ENCODE measurements at places on chromosomes 4 and X.

GRCh38 chrX:1537031-1537715 lies at the start of gene P2RY8:
P2RY8 (minus strand) TSS chrX:1537185; CDS start chrX:1466558, 70,627 bp downstream.
- peak; percentile 85 for DNase-seq

DNA sequence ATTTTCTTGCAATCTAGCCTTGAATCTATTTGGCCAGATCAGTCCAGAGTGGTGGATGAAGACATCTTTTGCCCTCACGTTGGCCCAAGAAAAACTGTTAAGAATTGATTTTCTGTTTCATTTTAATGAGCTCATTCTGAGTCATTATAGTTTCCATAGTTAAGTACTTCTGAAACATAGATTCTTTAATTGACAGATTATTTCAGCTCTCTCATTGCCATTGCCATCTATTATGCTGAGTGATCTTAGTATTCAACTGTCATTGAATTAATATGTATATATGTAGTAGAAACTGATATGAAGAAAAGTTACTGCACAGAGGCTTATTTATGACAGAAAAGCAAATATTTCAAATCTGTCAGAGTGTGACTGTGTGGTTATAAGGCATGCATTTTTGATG lies 45.5 kb upstream of the PPP1R2C start:
- no peak for DNase-seq

- no peak for DNase-seq
Measured at GRCh38 chr4:19987746-19988145, 264.0 kb upstream of the SLIT2 start.

DNA sequence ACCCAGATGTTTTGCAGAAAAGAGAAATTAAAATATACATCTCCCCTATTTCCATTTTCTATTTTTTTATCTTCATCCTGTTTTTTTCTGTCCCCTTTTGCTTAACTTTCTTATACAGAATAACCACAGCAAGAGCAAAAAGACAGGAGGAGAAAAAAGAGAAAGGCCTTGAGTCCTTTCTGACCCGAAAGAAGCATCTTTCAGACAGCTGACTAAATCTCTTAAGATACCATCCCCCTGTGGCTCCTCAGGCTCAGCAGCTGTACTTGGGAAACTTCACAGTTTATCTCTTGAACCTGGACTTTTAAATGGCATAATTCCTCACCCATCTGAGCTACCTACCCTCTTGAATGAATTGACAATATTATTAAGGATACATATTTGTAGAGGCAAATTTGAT lies 100.2 kb downstream of the FIP1L1 start:
- no peak for DNase-seq

- no peak for DNase-seq
Measured at GRCh38 chrX:57083143-57083542, 38.2 kb downstream of the SPIN2B start.

DNA sequence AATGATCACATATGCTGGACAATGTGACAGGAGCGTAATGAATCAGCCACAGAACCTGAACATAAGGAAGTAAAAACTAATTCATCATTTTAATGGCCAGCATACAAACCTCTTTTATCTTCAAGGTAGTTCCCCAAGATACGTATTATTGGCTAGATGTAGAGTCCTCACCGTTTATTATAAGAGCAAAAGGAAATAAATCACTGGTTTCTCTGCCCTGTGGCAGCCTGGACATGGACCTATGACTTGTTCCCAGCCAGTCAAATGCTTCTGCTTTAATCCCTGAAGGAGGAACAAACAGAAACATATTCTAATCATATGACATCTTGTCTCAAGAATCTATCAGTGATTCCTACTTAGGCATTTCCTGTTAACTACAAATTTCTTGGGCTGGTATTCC lies 86.8 kb upstream of the FAM241A start:
- no peak for DNase-seq

- DNase-seq: no peak
Measured at GRCh38 chrX:123121241-123121640, 62.8 kb upstream of the GRIA3 start.

GRCh38 chrX:2691543-2692220 lies 587 bp downstream of the CD99 start:
- DNase-seq: no peak

- DNase-seq: no peak
Measured at GRCh38 chr4:136458326-136458725, 1074.0 kb downstream of the PCDH18 start.
